ENCODE measurements at places on chromosomes 7 and 10.

- no peak for DNase-seq
These were observed 80.0 kb upstream of the FEZF1 start for GRCh38 chr7:122384528-122384927.

- peak; percentile 27 for DNase-seq
These were observed 74.7 kb downstream of the MKI67 start for GRCh38 chr10:128051548-128051947.

DNA sequence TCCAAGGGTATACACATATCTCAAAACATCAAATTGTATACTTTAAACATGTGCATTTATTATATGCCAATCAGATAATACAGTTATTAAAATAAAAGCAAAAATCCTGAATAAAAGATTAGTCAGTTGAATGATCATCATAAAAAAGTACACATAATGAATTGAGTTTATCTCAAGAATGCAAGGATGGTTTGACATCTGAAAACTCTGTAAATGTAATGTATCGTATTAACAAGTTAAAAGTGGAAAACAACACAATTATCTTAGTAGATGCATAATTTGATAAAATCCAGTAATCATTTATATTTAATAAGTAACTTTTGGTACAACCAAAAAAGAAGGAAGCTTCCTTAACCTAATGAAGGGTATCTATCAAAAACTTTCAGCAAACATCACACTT lies 86.6 kb downstream of the COL28A1 start:
- no peak for DNase-seq

DNA sequence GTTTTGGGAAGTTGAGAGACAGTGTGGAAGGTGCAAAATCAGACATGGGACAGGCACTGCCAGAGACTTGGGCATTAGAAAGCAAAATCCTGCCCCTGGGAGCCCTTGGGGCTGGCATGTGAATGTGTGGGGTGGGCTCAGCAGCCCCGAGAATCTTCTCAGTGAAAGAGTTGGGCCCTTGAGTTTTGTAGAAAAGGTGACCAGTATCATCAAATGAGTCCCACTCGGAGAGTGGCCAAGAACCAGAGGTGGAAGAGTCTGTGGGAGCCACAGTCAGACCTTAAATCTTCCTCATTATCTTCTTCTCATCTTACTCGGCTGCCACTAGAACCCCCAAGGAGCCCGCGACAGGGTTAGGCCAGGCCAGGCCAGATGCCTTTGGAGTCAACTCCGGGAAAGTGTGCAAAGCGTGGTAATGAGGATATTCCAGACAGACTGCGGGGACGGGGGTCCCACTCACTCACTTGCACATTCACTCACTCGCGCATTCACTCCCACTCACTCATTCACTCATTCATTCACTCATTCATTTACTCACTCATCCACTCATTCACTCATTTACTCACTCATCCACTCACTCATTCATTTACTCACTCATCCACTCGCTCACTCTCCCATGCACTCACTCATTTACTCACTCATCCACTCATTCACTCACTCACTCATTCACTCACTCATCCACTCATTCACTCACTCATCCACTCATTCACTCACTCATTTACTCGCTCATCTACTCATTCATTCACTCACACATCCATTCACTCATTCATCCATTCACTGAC lies 74.9 kb downstream of the CARD11 start:
- no peak for DNase-seq

DNA sequence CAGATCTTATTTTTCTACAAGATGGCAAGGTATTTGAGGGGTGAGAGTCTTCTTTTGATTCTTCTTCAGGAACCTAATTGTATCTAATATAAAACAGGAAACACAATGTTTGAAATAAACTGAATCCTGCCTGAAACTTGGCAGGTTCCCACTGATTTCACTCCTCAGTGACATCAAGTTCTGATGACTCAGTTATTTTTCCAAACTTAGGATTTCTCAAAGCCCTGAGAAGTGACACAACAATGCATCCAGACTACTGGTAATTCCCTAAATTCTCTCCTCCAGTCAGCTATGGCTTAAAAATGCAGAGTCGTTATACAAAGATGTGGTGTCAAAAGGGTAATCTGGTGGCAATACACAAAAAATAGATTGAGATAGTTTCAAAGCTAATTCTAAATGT lies 80.9 kb downstream of the ABLIM1 start:
- no peak for DNase-seq

GRCh38 chr7:152025937-152026890 lies 740 bp downstream of the GALNT11 start:
- no peak for DNase-seq

- no peak for DNase-seq
These were observed 8.8 kb upstream of the ENO4 start for GRCh38 chr10:116840389-116841075.

- no peak for DNase-seq
These were observed 203.6 kb downstream of the TCF7L2 start for GRCh38 chr10:113153493-113154102.

GRCh38 chr10:30986053-30986555 lies 45.6 kb downstream of the ZNF438 start:
- no peak for DNase-seq

DNA sequence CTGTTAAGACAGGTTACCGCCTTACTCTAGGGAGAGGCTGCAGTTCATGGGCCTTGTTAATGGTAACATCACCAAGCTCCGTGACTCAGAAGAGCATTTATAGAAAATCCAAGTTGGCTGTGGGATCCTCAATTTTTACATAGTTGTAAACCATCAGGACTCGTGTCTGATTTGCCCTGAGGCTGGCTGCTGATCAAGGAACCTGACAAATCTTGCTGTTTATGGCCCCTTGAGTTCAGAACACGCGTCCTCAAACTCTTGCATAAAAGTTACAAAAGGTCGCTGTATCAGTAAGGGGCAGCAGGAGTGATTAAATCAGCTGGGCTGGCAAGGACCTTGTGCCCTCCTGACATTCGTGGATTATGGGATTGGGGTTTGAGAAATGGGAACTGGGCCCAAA lies 4.6 kb downstream of the SLC13A4 start:
- DNase-seq, result no peak

- DNase-seq, result no peak
These were observed at the start of gene SSC4D for GRCh38 chr7:76409537-76409936. Gene SSC4D (minus strand): TSS chr7:76409697. CDS start chr7:76404439, 5,258 bp downstream.

DNA sequence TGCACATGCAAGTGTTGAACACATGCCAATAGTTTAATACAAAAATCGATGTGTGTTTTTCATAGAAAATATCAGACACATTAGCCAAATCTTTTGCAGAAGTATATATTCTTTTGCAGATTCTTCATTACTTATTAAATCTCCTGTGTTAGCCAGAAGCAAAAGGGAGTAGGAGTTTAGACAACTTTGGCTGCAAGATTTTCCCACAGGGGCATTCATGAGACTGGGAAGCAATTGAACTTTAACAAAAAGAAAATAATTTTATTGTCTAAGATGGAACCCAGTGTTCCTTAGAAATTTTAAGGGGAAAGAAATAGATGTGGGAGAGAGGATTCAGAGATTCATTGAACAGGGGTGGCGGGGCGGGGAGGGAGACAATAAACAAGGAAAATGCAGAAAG lies 1336.0 kb downstream of the GATA3 start:
- DNase-seq, result no peak

DNA sequence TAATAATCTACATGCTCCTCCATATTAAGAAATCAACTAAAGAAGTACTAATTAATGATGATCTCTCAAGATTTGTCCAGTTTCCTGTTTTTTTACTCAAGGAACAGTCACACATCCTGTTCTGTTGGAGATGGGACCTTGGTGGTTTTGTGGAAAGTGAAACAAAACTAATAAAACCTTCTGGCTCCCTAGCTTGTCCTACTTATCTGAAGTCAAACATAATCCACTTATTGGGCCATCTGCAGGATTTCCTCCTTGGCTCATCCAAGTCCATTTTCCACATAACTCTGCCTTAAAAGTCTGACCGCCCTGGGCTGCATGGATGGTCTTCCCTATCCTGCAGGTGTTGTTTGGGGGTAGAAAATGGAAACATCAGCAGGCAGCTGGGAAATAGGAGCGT lies 39.4 kb upstream of the TARP start:
- DNase-seq, result no peak

DNA sequence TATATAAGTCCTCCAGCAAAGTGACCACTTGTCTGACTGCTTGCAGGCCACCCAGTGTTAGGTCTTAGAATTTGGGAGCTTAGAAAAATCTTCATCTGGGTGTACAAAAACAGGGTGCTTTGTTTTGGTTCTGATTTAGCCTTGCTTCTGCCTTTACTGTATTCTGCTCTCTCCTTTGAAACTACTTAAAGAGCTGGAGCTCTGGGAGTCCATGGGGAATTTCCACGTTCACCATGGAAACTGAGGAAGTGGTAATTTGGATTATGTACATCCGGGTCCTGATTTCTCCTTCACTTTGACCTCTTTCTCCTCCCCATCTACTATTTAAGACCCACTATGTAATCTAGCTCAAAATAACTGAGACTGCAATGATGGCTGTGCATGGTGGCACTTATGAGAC lies 103.0 kb downstream of the JAZF1 start:
- DNase-seq, result no peak

- DNase-seq, result no peak
These were observed 308.2 kb downstream of the AUTS2 start for GRCh38 chr7:69906283-69906995.

GRCh38 chr7:117193564-117193963 lies 129.3 kb downstream of the WNT2 start:
- no peak for DNase-seq

DNA sequence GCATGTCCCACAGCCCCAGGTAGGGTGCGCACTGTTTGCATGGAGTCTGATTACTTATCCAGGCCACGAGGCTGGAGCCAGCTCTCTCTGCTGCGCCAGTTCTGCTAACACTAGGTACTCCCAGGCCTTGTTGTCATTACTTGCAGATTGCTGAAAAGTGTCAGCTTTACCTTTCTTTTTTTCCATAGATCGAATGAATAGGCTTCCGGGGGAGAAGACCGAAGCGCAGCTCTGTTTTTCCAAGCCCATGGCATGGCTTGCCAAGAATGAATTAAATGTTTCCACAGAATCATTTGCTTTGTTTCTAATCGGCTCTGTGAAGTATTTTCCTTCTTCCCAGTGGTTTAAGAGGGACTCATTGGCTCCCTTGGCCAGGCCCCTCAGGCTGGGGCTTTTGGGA lies 285.8 kb downstream of the BMPER start:
- DNase-seq, result no peak

- DNase-seq, result no peak
These were observed 11.5 kb upstream of the SNX13 start for GRCh38 chr7:17951742-17952254.

DNA sequence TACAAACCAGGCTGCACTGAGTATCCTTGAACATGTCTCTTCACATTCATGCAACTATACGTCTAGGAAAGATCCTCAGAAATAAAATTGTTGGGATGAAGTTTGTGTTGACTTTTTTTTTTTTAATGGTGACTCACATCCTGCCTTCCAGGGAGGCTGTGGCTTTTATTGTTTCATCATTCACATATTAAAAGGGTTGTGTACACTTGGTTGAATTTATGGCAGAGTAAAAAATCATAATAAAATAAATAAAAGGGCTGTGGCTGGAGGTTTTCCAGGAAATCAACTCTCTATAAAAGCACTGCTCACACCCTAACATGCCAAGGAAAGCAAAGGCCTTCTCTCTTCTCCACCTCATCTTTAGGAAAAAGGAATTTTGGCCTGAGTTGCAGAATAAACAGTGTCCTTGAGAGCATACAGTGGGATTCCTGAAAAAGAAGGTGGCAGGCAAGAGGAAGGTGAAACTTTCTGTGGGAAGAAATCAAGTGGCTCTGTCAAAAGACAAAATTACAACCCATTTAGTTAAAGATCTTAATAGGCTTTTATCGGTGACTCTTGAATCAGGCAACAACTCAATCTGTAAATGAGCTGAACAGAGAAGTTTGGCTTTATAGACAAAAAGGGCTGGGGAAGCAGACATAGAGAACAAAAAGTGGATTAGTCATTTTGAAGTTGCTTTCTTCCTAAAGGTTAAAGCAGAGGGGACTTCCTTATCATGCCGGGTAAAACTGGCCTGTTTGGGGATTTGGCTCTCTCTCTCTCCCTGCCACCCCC lies 41.6 kb upstream of the FHIP2A start:
- DNase-seq, result no peak

DNA sequence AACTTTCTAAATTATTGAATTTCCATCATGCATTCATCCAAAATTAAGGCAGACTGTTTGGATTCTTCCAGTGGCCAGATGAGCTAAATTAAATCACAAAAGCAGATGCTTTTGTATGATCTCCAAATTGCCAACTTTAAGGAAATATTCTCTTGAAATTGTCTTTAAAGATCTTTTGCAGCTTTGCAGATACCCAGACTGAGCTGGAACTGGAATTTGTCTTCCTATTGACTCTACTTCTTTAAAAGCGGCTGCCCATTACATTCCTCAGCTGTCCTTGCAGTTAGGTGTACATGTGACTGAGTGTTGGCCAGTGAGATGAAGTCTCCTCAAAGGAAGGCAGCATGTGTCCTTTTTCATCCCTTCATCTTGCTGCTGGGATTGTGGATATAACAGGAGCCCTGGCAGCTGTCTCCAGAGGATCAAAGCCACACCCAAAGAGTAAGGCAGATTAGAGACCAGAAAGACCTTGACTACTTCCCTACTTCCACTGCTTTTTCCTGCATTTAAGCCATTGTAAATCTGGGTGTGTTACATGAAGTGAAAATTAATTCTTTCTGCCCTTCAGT lies 8.2 kb upstream of the CFAP69 start:
- DNase-seq, result no peak

- DNase-seq, result no peak
These were observed 58.1 kb downstream of the WNT2 start for GRCh38 chr7:117264716-117265115.

DNA sequence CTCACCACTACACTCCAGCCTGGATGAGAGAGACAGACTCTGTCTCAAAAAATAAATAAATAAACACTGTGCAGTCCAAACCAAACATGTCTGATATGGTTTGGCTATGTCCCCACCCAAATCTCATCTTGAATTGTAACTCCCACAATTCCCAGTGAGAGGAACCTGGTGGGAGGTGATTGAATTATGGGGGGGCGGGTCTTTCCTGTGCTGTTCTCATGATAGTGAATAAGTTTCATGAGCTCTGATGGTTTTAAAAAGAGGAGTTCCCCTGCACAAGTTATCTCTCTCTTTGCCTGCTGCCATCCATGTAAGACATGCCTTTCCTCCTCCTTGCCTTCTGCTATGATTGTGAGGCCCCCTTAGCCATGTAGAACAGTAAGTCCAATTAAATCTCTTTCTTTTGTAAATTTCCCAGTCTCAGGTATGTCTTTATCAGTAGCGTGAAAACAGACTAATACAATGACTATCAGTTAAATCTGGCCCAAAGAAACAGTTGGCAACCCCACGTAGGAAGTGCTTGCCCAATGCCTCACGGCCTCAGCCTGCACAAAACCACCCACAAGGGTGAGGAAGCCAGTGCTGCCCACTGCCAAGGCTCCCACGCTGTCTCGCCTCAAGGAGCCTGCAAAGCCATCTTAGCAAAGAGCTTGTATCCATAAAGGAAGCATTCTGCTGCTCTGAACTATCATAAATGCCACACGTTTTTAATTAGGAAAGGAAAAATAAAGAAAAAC lies 64.7 kb downstream of the PIK3AP1 start:
- DNase-seq, result no peak

DNA sequence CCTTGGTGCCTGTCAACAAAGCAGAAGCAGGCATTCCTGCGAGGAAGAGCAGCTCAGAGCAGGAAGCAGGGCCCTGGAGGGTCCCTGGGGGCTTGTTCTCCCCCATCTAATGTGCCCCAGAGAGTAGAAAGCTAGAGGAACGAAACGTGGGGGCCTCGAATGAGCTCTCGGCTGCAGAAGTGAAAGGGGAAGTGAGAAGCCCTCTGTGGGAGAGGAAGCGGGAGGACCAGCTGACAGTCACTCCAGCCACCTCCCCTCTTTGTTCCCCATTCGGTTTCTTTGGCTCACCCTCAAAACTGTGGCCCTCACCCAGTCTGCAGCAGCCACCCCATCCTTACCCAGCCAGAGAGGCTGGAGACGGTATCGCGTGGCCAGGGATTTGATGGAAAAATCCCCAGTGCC lies 25.0 kb downstream of the C10orf105 start:
- DNase-seq, result peak; percentile 61

Measured in left colon (tissue), 2 donors.